CD4-positive, alpha-beta T cell treated with Interleukin-4 for 1 hour (primary cell): ENCODE measurements at places on chromosomes 6 and 20.

DNA sequence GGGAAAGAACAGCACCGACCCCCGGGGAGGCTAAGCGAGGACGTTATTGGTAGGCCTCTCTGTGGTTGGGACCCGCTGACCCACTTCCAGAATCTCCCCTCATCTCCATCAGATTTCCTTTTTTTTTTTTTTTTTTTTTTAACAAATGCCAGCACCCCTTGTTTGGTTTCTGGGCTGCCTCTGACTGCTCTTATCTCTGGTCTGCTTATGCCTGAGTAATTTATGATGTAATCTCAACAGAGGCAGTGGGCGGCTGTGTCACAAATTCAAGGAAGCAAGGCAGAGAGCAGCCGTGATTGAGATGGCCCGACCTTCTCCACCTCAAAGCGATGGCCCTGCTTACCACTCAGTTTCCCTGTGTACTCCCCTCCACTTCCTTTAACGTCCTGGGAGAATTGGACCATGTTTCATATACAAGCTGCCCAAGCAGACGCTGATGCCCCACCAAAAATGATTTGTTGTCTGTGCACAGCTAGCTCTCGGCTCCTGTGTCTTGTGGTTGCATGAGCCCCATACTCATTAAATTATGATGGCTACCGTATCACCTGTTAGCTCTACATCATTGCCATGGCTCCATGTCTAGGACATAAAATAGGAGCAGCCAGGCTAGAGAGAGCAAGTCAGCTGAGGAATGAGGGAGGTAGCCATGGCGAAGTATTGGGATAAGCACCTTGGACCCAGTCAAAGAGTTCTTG is 98.1 kb downstream of the ZNF217 start:
- no peak for DNase-seq

GRCh38 chr6:98579079-98579478 is 255.3 kb upstream of the POU3F2 start:
- no peak for DNase-seq

- no peak for DNase-seq
Measured at GRCh38 chr6:1608222-1609040, 1.3 kb upstream of the FOXC1 start.

- DNase-seq = no peak
Measured at GRCh38 chr6:130424710-130425109, 58.9 kb downstream of the TMEM200A start.

DNA sequence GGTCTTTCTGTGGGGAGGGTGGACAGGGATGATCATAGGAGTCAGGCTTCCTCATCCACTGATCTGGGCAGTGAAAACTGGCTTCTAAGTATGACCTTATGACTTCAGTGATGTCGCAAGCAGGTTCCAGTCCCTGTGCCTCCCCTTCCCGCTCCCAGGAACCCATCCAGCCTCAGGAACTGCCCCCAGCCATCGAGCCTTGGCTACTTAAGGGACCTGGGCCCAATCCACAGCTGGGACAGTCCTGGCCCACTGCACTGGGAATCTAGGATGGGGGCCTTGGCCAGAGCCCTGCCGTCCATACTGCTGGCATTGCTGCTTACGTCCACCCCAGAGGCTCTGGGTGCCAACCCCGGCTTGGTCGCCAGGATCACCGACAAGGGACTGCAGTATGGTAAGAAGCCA is at the start of gene LBP:
TSS of gene LBP (plus strand) at position 236 of the 405 bp plus-strand sequence. CDS start at position 271, 35 bp downstream.
- no peak for DNase-seq

GRCh38 chr6:45350186-45350710 is 22.1 kb downstream of the RUNX2 start:
- DNase-seq = no peak

DNA sequence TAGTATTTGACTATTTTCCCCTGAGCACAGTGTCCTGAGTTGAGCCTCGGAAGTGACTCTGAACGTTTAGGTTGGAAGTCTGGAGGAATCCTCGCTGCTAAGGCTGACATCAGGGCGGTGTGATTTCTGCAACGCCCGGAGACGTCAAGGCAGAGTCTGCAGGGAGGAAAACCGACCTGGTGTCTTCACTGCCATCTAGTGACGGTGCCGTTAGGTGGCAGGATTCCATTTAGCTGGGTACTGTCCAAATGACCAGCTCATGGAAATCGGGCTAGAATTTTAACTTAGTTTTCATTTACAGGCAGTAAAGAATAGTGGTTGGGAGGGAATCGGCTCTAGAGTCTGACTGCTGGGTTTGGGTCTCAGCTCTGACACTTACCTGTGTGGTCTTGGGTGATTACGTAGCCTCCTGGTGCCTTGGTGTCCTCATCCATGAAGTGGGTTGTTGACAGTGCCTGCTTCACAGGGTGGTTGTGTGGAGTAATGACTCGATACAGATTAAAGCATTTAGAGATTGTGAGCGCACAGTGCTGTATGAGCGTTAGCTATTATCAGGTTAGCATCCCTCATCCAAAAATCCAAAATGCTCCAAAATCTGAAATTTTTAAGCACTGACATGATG is 35.0 kb downstream of the FOXF2 start:
- peak; percentile 1 for DNase-seq

DNA sequence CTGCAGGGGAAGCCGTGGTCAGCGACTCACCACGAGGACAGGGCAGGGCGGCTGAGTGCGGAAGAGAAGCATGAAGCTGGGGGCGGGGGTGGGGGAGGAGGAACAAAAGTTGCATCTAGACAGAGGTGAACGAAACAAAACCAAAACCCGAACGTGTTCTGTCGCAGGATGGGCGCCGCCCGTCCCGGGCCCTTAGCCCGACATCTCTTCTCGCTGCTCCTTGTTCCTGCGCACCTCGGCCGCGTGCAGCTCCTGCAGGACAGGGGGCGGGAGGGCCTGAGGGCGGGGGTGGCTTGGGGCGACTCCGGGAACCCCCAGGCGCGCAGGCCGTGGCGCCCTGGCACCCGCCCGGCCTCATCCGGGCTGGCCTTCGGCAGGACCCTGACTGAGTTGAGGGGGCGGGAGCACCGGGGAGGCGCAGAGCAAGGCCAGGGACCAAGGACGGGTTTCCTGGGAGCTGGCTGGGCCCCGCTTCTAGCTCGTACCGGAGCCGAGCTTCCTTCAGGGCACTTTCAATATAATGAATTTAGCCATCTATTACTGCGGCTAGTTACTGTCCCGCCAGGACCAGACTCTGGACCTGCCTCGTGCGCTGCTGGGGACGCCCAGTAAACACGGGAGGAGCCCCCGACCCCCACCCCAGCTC is 12.0 kb downstream of the STMN3 start:
- peak; percentile 57 for DNase-seq

- peak; percentile 42 for DNase-seq
Measured at GRCh38 chr6:30013291-30013922, 47.7 kb upstream of the POLR1H start.

GRCh38 chr20:40197691-40198090 is 491.3 kb downstream of the MAFB start:
- DNase-seq = no peak

DNA sequence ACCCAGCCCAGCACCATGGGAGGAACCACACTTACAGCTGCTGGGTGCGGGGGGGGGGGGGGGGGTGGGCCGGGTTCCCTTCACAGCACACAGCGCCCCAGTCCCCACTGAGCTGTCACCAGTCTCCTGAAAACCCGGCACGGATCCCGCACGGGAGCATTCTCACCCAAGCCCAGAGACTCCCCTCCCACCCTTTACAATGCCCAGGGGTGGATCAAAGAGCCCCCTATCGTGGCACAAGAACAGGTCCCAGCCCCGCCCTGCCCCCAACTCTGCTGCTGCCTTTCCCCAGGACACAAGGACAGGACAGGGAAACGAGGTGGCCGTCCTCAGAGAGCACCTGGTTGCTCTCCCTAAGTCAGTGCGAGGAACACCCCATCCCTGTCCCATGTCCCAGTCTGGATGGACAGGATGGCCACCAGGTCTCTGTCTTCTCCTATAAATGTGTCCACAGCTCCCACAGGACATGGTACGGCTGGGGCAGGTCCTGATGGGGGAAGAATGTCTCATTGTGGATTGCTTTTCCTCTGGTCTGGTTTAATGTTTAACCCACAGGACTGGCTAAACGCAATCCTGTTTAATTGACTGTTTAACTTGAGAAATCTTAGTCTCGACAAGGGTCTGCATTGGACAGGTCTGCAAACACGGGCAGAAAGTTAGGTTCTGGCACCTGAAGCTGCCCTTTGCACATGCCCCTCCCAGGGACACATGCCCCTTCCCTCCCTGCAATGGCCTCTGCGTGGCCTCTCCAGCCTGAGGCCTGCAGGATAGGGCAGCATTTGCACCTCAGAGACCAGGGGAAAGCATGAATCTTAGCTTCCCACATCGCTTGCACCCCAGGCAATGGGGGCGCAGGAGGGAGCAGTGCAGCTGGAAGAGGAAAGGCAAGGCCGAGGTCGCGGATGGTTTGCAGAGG is 45.3 kb downstream of the DACT2 start:
- DNase-seq = no peak

- DNase-seq = no peak
Measured at GRCh38 chr6:155378276-155378675, 64.0 kb upstream of the TFB1M start.

- peak; percentile 65 for DNase-seq
Measured at GRCh38 chr6:152863618-152864326, 113.2 kb downstream of the VIP start.

DNA sequence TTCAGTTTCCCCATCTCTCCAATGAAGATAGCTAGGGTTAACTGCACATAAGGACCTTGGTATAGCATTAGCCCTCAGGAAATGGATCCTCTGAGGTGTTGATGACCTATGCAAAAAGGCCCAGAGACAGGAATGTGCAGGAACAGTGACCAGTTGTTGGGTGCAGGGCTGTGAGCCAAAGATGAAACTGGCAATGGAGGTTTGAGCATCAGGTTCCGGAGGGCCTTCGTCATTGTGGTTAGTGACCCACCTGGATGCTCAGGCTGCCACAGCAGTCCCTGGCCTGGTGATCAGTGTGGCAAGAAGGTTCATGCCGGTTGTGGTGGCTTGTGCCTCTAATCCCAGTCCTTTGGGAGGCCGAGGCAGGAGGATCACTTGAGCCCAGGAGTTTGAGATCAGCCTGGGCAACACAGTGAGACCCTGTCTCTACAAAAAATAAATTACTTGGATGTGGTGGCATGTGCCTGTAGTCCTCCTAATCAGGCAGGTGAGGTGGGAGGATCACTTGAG is 43.7 kb downstream of the TM9SF4 start:
- no peak for DNase-seq

DNA sequence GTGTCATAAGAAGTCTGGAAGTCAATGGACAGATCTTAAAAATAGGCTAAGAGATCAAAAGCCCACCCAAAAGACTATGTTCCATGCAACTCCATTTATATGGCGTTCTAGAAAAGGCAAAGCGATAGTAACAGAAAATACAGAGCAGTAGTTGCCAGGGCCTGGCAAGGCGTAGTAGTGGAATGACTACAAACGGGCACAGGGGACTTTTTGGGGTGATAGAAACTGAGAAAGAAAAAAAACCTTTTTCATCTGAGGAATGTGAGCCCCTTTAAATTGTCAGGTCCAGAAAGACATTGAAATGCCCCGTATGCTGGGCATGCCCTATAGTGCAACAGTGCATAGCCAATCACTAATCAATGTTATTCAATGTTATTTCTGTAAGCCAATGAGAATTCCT is 47.2 kb upstream of the FAM50B start:
- DNase-seq = no peak

DNA sequence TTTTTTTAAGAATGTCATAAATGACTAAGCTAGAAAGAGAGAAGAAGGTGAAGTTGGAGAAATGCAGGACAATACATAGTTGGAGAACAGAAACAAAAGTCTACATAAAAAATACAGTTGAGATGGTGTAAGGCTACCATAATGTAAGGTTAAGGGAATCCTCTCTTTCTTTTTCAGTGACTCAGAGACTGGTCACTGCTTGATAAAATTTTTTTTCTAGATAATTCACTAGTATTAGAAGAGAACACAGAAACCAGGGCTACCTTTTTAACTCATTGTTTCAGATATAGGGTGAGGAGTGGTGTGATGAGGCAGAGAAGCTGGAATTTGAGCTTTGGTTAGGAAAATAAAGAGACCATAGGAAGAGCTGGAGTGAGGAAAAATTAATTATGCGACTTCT is 18.2 kb upstream of the EDN1 start:
- no peak for DNase-seq
